ENCODE measurements at places on chromosomes 7 and 10. TPM values are rescaled to one million over a fixed set of nuclear protein-coding genes. Genes with fewer than 3 reads are reported as not detected.

DNA sequence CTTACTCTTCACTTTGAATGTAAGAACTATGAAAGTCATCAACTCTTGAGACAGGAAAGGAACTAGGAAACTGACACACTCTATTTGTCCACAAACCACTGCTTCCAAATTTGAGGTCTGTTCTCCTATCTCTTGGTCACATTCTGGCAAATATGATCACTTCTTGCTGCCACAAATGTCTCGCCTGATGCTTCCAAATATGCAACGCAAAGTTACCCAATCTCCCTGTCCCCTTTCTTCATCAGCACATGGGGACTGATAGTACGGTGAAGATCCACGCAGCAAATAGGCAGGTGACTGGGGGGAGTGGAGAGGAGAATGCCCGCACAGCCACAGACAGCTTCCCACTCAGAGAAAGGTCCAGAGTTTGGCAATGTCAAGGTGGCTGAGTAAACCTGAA, 92.6 kb upstream of the TCF7L2 start:
- no peak for DNase-seq

GRCh38 chr7:117784315-117784714, 88.9 kb downstream of the CTTNBP2 start:
- DNase-seq = no peak

DNA sequence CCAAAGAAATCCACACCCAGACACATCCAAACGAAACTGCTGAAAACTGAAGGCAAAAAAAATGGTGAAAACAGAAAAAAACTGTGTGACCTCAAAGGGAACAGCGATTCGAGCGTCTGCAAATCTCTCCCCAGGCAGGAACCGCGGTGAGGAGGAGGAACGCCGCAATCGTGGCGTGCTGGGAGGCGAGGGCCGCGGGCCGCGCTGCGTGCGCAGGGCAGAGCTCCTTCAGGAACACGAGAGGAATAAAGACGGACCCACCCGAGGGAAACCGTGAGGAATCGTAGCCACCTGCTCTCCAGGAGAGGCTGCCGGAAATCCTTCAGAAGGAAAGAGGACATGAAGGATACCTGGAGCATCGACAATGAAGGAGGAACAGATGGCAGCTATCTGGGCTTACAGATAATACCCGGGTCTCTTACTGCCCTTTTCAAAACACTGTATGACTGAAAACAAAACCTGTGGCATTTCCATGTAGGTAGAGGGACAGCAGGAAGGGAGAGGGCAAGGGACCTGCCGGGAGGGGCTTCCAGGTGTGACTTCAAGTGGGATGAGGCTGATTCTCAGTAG, 266.0 kb downstream of the MAD1L1 start:
- no peak for DNase-seq

DNA sequence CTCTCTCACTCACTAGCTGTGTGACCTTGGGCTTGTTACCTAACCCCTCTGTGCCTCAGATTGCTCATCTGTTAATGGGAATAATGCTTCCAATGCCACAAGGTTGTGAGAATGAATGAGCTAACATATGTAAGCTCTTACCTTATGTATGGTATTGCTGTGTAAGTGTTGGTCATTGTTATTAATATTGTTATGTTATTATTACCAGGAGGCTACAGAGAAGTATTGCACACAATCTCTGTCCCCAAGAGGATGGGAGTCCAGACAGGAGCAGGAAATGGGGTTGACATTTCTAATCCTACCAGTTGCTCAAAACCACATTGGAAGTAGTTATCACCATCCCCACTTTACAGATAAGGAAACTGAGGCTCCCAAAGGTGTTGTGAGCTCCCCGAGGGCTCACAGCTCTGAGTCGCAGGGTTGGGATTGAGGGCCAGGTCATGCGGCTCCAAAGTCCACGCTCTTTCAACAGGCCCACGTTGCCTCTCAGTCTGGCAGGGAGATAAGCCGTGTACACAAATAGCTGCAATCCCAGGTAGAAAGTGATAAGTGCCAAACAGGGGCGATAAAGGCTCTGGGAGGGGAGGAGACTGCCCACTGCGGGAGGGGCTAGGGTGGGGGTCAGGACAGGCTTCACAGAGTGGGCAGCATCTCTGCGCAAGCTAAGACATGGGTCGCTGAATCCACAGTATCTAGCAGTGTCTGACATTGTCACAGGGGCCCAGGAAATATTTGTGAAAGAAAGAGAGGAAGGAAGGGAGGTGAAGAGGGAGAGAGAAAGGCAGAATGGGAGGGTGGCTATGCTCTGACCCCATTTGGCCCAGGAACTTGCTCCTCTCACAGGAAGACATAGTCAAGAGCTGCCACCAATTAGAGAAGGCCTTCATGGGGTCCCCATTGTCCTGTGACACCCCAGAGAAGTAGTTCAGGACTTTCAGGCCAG, 9.6 kb upstream of the ZMIZ1 start:
- DNase-seq = no peak

- no peak for DNase-seq
These were observed 870 bp downstream of the ANK3 start for GRCh38 chr10:60388709-60389301.

GRCh38 chr10:88800152-88801125, 2.1 kb upstream of the LIPM start:
- no peak for DNase-seq

GRCh38 chr10:45058992-45059561, 58.4 kb downstream of the ZNF22 start:
- no peak for DNase-seq

Gene SMO
- polyA plus RNA-seq = 109 TPM

Gene SFTPA1
- not detected for polyA plus RNA-seq

Gene SLC25A40
- 44.4 TPM for polyA plus RNA-seq

DNA sequence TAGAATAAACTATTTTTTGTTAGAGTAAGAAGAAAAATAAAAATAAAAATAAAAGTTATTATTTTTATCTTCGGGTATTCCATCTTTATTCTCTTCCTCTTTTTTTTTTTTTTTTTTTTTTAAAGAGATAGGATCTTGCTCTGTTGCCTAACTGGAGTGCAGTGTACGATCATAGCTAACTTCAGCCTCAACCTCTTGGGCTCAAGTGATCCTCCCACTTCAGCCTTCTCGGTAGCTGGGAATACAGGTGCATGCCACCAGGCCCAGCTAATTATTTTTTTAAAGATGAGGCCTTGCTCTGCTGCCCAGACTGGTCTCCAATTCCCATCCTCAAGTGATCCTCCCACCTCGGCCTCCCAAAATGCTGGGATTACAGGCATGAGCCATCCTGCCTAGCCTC, 15.4 kb downstream of the STAM start:
- DNase-seq = no peak

DNA sequence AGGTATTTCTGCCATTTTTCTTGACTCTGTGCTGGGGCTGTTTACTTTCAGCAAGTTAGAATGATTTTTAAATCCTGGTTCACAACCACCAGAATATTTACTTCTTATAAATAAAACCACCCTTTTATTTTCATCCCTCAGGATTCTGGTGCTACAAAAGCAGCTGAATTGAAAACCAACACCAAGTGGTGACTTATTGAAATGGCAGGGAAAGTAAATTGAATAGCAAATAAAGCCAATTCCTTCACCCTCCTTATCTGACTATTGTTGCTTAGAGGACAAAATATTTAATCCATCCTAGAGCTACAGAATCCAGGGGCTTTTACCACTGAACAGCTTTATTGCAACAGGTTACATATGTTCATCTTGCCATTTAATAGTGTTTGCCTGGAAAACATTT, 828.6 kb upstream of the GHITM start:
- DNase-seq = no peak

DNA sequence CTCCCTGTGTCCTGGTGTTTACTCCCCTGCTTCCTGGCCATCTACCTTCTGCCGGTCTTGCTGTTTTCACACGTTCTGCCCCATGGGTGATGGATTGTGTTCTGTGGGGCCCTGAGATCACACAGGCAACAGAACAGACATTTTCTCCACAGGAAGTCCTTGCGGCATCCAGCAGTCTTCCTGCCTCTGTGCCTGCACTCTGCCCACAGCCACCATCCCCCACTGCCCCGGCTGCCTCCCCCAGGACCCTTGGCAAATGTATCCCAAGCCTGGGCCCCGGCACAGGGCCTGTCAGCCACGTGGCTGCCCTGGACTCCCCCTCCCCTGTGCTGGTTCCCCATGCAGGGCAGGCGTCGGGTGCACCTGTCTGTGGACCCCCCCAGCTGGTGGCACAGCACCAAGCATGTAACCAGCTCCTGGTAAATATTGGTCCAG, 184.2 kb downstream of the WDR37 start:
- DNase-seq = no peak

DNA sequence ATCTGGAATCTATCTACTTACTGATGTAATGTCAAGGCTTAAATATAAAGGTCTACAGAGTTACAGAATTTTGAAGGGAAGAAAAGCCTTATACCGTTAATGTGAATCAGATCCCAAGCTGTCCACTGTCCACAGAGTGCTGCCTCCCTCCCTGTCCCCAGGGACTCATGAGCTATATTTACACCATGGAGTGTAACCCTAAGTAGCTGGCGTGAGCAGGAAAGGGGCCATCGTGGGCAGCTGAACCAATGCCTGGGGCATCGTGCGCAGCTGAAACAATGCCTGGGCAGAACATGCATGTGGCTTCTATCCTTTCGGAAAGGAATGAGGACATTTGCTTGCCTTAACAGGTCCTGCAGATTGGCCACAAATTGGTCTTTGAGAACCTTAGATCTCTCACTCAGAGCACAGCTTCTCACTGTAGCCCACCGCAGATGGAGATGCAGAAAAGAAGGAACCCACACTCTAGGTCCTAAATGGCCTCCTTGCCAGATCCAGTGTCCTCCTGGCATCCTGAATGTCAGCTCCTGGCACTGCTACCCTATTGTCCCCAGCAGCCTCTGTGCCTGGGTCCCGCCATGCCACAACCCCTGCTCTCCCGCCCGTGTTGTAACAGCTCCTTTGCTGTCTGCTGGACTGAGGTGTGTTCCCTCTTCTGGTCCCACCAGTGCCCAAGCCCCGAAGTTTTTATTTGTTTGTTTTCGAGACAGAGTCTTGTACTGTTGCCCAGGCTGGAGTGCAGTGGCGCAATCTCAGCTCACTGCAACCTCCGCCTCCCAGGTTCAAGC, 30.3 kb downstream of the CCDC3 start:
- DNase-seq = no peak

Gene ADAM12
- 27.6 TPM for polyA plus RNA-seq

GRCh38 chr10:101319241-101319915, 34.6 kb upstream of the BTRC start:
- DNase-seq = no peak

GRCh38 chr7:148708026-148708885, 9.6 kb downstream of the CUL1 start:
- DNase-seq = no peak

Gene CELF2
- 12.0 TPM for polyA plus RNA-seq

DNA sequence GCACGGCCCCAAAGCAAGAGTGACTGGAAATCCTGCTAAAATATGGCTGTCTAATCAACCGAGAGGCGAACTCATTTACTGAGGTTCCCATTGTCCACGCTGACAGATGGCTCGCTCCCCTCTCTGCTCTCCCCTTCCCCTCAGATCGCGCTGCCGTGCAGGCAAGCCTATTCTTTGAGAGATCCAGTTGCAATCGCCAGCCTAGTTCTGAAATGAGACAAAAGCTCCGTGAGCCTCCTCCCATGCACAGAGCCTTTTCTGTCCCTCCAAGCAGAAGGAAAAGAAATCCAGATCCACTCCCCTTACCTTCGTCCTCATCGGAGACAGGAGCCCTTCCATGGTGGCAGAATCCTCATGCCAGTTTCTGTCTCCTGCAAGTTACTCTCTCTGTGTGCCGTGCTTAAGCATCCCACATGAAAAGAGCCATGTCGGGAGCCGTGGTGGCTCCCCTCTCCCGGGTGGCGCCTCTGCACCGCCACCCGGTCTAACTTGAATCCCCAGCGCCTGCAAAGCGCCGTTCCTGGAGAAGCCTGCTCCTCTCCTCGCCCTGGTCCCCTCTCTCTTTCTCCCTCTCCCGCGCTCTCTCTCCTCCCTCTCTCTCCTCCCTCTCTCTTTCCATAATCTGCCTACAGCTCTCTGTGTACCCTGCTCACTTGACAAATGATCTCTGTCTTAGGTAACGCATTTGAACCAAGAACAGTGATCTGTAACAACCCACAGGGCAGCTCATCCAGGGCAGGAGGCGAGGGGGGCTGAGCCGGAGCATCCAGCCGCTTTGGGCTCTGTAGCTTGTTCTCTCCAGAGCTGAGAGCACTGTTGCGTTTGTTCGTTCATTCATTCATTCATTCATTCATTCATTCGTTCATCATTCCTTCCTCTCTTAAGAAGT, 156.8 kb downstream of the FRMD4A start:
- DNase-seq = no peak

Gene FANK1
- 8.1 TPM for polyA plus RNA-seq

GRCh38 chr10:112979927-112980326, 29.9 kb downstream of the TCF7L2 start:
- no peak for DNase-seq

Gene ARHGEF35
- 23.3 TPM for polyA plus RNA-seq

GRCh38 chr10:15209827-15210509, 41.5 kb upstream of the NMT2 start:
- peak; percentile 62 for DNase-seq

- DNase-seq = no peak
These were observed 740.4 kb downstream of the GATA3 start for GRCh38 chr10:8794860-8795259.

- DNase-seq = no peak
These were observed 10.9 kb upstream of the INPP5A start for GRCh38 chr10:132526676-132527075.

GRCh38 chr10:109126541-109126940, 796.8 kb downstream of the XPNPEP1 start:
- DNase-seq = no peak

Measured in right renal pelvis (tissue), 4 donors.